Left ventricle myocardium inferior (tissue), 1 donor: ENCODE measurements at places on chromosomes 13 and 19. TPM values are rescaled to one million over a fixed set of nuclear protein-coding genes. Genes with fewer than 3 reads are reported as not detected.

The NPAS1 gene
- not detected for total RNA-seq

The PLVAP gene
- total RNA-seq, result 36.9 TPM

The PNMA8A gene
- total RNA-seq, result 8.4 TPM

The IGFLR1 gene
- 4.9 TPM for total RNA-seq

The ZNF20 gene
- total RNA-seq, result 2.2 TPM

The ZNF66 gene
- 0.91 TPM for total RNA-seq

The TJP3 gene
- not detected for total RNA-seq

The PEAK3 gene
- 0.77 TPM for total RNA-seq

The ZSWIM9 gene
- 7.6 TPM for total RNA-seq

- H3K27me3 ChIP-seq, result peaks cover 11% of the 10 kb centered on the region
- H3K27ac ChIP-seq, result no peak overlapping the region
- DNase-seq, result no peak
Measured at GRCh38 chr13:109834973-109835720, 48.8 kb upstream of the IRS2 start.

DNA sequence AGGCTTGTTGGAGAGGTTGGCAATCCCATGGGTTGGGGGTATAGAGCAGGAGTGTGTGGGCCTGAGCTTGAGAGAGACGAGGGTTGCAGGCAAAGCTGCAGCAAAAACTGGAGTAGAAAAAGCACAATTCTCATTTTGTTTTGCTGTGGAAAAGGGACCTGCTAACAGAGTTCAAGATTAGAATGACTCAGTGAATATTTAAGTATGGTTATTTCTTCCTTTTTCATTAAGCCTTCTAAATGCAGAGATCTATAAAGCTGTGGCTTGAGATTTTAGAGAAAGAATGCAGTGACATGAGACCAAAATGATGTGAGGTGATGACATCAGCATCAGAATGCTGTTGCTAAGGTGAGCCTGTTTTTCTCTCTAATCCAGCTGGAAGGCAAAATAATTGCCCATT, 10.8 kb upstream of the MBNL2 start:
- H3K27me3 ChIP-seq, result no peaks in the 10 kb centered on the region
- no peak for DNase-seq
- peaks cover 9% of the 10 kb centered on the region for H3K4me1 ChIP-seq
- H3K4me3 ChIP-seq, result no peak overlapping the region
- H3K27ac ChIP-seq, result no peak overlapping the region
- H3K36me3 ChIP-seq, result no peaks in the 10 kb centered on the region

DNA sequence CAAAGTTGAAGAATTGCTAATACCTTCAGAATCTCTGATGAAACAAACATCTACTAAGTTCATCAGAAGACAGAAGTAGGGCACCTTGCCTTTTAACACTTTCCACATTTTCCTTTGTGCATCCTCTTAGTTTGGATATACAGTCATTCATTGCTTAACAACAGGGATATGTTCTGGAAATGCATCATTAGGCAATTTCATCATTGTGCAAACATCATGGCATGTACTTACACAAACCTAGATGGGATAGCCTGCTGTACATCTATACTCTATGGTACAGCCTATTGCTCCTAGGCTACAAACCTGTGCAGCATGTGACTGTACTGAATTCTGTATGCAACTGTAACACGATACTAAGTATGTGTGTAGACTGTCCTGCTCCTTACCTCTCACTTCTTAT, 169.8 kb downstream of the SUCLA2 start:
- H3K4me3 ChIP-seq, result no peak overlapping the region
- DNase-seq, result no peak
- no peak overlapping the region for H3K27ac ChIP-seq
- no peaks in the 10 kb centered on the region for H3K27me3 ChIP-seq
- H3K36me3 ChIP-seq, result no peaks in the 10 kb centered on the region
- H3K4me1 ChIP-seq, result no peaks in the 10 kb centered on the region

DNA sequence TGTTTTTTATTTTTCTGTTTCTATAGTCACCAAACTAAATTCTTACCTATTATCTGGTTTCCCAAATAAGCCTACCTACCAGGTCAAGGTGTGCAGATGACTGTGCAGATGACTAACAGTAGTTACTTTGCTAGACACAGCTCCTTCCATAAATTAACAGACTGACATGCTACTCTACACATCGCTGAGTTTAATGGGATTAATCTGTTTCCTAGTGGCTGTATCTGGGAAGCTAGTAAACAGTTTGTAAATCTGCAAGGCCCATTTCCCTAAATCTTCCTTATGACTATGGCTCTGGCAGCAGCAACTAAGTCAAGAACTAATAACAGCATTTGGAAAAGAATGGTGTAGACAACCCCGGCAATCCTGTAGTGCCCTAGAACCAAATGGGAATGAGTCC, 27.9 kb downstream of the MIPEP start:
- no peaks in the 10 kb centered on the region for H3K4me1 ChIP-seq
- H3K27ac ChIP-seq, result no peak overlapping the region
- peaks cover 23% of the 10 kb centered on the region for H3K36me3 ChIP-seq
- H3K27me3 ChIP-seq, result no peaks in the 10 kb centered on the region
- H3K4me3 ChIP-seq, result no peak overlapping the region

GRCh38 chr19:40627486-40628279, 26.5 kb downstream of the LTBP4 start:
- H3K36me3 ChIP-seq, result peaks cover 66% of the 10 kb centered on the region
- DNase-seq, result no peak
- no peak overlapping the region for H3K27ac ChIP-seq
- no peaks in the 10 kb centered on the region for H3K27me3 ChIP-seq

DNA sequence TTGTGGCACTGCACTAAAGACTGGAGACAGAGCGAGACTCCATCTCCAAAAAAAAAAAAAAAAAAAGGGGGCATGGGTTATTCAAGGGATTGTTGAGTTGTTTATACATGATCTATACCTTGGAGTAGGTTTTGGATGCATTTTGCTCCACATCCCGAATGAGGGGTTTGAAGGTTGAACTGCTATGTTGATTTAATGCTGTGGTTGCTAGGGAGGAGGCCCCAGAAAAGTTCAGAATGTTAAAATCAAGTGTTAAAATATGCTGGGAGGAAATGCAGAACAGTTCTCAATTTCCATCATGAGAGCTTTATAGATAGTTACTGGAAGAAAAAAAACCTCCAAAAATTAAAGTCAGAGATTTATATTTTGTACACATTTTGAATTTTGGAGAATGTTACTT, 116.5 kb downstream of the DNAJC15 start:
- H3K4me3 ChIP-seq, result no peak overlapping the region
- H3K36me3 ChIP-seq, result no peaks in the 10 kb centered on the region
- no peak for DNase-seq
- peaks cover 7% of the 10 kb centered on the region for H3K27me3 ChIP-seq
- no peaks in the 10 kb centered on the region for H3K4me1 ChIP-seq

DNA sequence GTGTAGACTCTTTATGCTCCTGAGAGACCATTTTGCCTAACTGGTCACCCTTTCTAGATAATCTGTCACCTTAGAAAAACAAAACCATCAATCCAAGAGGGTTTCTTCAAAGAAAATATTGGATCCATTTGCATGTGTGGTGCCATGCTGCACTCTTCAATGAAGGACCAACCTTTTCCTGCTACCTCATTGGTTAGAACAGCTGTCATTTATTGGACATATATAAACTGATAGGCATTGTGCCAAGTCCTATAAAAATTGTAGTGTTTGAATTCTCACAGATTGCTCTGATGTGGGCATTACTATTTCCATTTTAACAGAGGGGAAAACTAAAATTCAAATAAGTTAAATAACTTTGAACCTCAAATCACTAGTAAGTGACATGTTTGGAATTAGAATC, 333.2 kb downstream of the MYO16 start:
- H3K27me3 ChIP-seq, result no peaks in the 10 kb centered on the region
- H3K27ac ChIP-seq, result no peak overlapping the region
- H3K4me1 ChIP-seq, result no peaks in the 10 kb centered on the region

DNA sequence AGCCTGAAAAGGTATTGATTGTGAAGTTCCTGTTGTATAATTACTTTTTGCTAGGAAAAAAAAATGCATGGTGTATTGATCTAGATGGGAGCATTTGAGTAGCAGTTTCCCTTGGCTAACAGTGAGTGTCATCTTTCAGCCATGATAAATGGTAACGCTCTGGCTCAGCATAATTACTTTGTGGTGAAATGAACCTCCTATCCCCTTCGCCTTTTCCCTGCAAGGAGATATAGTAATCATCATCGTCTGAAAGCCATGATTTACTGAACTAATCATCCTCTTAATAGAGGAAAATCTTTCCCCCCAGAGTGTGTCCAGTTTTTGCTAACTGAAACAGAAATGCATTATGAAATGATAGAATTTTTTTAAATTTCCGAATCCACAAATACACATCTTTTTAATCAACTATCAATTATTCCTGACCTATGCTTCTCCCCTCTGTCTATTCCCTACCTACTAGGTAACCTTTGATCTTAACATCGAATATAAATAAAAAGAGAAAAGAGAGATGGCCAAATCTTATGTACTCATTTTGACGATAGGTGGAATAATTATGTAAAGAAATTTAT, 88.7 kb downstream of the MAB21L1 start:
- H3K4me3 ChIP-seq, result no peak overlapping the region
- H3K36me3 ChIP-seq, result no peaks in the 10 kb centered on the region
- H3K4me1 ChIP-seq, result peaks cover 14% of the 10 kb centered on the region
- H3K27ac ChIP-seq, result no peak overlapping the region

- H3K36me3 ChIP-seq, result no peaks in the 10 kb centered on the region
- H3K27ac ChIP-seq, result no peak overlapping the region
- no peak for DNase-seq
- H3K4me1 ChIP-seq, result no peaks in the 10 kb centered on the region
- H3K27me3 ChIP-seq, result no peaks in the 10 kb centered on the region
- no peak overlapping the region for H3K4me3 ChIP-seq
Measured at GRCh38 chr13:51440381-51440780, 12.5 kb downstream of the INTS6 start.

GRCh38 chr13:102757006-102757405, 16.6 kb downstream of the TEX30 start:
- no peaks in the 10 kb centered on the region for H3K36me3 ChIP-seq
- H3K27me3 ChIP-seq, result no peaks in the 10 kb centered on the region
- no peak for DNase-seq
- no peak overlapping the region for H3K27ac ChIP-seq
- H3K4me3 ChIP-seq, result no peak overlapping the region
- peaks cover 8% of the 10 kb centered on the region for H3K4me1 ChIP-seq

DNA sequence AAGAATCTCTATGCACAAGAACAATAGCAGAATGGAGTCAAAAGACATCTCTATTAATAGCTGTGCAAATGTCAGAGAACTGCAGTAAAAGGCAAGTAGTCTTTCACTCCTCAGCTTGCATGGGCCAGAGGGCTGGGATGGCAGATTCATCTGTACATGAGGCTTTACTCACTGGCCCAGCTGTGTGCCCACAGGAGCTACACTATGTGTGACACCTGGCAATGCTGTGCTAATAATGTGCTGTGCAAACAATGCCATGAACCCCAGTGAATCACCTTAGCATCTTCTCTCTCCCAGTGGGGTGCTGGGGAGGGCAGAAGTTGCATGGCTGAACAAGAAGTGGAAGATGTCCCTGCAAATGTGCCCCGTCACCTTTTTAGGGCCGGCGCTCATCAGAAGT, 73.1 kb downstream of the KL start:
- no peaks in the 10 kb centered on the region for H3K36me3 ChIP-seq
- H3K27me3 ChIP-seq, result no peaks in the 10 kb centered on the region
- no peak for DNase-seq
- H3K4me3 ChIP-seq, result no peak overlapping the region
- peaks cover 20% of the 10 kb centered on the region for H3K4me1 ChIP-seq
- H3K27ac ChIP-seq, result no peak overlapping the region

DNA sequence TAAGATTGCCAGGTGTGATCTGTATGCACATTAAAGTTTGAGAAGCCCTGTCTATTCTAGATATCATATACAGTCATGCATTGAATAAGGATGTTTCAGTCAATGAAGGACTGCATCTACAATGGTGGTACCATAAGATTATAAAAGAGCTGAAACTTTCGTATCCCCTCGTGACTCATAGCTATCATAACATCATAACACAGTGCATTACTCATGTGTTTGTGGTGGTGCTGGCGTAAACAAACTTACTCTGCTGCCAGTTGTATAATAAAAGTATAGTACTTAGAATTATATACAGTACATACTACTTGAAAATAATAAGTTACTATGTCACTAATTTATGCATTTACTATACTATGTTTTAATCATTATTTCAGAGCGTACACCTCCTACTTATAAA, 489.3 kb downstream of the GPC6 start:
- no peak overlapping the region for H3K27ac ChIP-seq
- no peaks in the 10 kb centered on the region for H3K4me1 ChIP-seq
- H3K27me3 ChIP-seq, result no peaks in the 10 kb centered on the region
- no peak for DNase-seq
- no peaks in the 10 kb centered on the region for H3K36me3 ChIP-seq

GRCh38 chr19:3964256-3965194, 6.4 kb downstream of the DAPK3 start:
- no peaks in the 10 kb centered on the region for H3K27me3 ChIP-seq
- peaks cover 86% of the 10 kb centered on the region for H3K36me3 ChIP-seq
- DNase-seq, result no peak
- peaks cover 61% of the 10 kb centered on the region for H3K4me1 ChIP-seq
- no peak overlapping the region for H3K4me3 ChIP-seq
